ENCODE measurements at places on chromosomes 2 and 18.

DNA sequence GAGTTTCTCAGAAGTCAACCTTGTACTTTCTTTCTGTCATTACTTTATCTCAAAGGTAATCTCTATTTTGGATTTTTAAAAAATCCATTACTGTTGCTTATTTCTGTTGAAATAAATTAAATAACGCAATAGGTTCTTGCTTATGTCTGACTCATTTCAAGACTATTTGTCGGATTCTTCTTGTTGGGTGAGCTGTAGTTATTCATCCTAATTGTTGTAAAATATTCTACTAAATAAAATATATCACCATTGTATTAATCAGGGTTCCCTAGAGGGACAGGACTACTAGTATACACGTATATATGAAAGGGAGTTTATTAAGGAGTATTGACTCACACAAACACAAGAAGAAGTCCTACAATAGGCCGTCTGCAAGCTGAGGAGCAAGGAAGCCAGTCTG, 403.9 kb upstream of the CYRIA start:
- no peak for DNase-seq

GRCh38 chr2:68193787-68194372, 36.2 kb downstream of the PNO1 start:
- no peak for DNase-seq

GRCh38 chr2:225457482-225457881, 58.0 kb downstream of the NYAP2 start:
- no peak for DNase-seq

DNA sequence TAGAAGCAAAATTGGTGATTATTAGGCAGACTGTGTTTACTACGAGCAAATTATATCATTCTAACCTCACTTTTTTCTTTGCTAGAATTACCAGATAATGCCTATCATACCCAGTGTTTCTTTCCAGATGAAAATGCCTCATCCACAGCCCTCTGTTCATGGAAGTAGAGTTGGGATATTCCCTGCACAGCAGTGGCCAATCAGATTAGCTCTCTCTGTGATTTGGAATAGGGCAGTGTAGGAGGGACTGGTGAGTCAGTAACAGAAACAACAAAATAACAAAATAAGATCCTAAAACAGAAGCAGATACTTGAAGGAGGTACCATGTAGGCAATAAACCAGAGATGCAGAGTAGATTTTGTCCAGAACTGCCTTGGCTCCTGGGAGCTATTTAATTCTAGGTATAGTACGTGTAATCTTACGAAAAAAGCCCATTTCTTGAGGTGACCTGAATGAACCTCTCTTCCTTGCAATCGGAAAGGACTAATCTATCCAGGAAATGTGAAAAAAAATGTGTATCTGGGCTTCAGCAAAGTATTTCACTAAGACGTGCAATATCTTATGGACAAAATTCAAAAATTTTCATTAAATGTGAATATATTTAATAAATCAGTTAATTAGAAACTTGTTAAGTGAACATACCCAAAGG, 18.4 kb upstream of the TMEM17 start:
- no peak for DNase-seq

DNA sequence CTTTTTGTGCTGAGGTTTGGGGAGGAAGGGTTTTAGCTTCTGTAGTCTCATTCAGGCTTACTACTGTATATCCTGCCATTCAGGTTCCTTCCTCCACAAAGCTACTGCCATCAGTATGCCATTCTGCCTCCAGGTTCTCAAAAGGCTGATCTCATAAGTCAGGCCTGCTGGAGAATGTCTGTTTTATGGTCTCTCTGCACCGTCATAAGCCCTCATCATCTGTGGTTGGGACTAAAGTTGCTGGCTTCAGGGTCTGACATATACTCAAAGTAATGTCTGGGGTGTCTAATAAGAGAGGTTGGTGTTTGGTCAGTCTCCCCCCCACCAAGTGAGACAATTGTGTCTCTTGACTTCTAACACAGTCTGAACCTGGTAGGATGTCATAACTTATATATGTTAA, 36.2 kb upstream of the CCBE1 start:
- DNase-seq: no peak

- DNase-seq: no peak
Measured at GRCh38 chr2:192298664-192299063, 103.9 kb upstream of the TMEFF2 start.

- no peak for DNase-seq
Measured at GRCh38 chr2:219782737-219783348, 155.4 kb downstream of the SLC4A3 start.

- no peak for DNase-seq
Measured at GRCh38 chr18:79754831-79755351, 42.8 kb upstream of the KCNG2 start.

- DNase-seq: no peak
Measured at GRCh38 chr18:45838302-45839070, 13.0 kb downstream of the SIGLEC15 start.

GRCh38 chr2:53632714-53633113, 134.9 kb upstream of the CHAC2 start:
- DNase-seq: no peak

DNA sequence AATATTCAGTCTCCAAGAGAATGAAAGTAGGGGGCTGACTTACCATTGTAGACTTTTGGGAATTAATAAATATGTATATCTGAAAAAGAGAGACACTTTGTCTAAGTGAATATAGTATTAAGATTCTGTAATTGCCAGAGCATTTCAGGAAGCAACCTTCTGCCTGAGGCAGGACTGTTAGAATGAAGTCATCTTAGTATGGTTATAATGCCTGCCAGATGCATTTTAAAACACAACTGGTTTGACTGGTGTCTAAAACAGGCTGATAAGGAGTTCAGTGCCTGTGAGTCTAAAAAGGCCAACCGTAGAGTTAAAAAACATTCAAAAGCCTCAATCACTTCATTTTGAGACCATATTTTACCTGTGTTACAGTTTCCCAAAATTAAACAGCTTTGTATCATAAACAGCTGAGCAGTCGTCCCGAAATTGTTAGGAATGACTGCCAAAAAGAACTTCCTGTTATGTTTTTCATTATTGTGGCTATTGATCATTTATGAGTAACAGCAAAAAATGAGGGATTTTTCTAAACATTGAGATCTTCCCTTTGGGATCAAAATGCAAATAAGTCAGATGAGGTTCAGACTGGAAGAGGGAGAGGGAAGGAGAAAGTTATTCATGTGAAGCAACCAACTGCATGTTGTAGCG, 443.9 kb downstream of the PID1 start:
- DNase-seq: no peak

GRCh38 chr2:134773759-134774742, 55.3 kb upstream of the TMEM163 start:
- DNase-seq: no peak

- DNase-seq: no peak
Measured at GRCh38 chr2:37201208-37201607, 4.9 kb downstream of the CEBPZOS start.

DNA sequence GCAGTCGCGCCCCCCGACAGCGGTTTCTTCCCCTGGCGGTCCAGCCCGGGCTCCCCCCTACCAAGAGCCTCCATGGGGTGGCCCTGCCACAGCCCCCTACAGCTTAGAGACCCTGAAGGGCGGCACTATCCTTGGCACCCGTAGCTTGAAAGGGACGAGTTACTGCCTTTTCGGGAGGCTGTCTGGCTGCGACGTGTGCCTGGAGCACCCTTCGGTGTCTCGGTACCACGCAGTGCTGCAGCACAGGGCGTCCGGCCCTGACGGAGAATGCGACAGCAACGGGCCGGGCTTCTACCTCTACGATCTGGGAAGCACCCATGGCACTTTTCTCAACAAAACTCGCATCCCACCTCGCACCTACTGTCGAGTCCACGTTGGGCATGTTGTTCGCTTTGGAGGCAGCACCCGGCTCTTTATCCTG, 475 bp downstream of the SLC4A1AP start:
- DNase-seq: no peak

- no peak for DNase-seq
Measured at GRCh38 chr2:135708159-135708558, 33.5 kb upstream of the UBXN4 start.

GRCh38 chr2:207321514-207321913, 155.8 kb upstream of the KLF7 start:
- DNase-seq: no peak

- no peak for DNase-seq
Measured at GRCh38 chr2:150587547-150588505, 100.4 kb upstream of the RND3 start.

DNA sequence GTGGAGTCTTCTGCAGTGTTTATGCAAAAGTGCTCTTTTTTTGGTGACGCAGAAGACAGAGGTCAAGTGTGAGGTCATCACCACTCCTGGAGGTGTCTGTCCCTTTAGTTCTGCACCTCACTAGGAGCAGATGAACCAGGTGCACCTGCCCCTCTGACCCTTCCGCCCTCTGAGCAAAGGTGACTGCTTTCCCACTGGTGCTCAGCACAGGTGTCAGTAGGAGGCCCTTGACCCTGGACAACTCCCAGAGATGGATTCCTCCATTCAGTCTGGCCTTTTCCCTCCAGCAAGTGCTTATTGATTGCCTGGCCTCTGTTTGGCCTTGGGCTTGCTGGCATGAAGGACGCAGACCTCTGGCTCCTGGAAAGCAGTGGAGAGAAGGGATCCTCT, 8.7 kb upstream of the SLC4A3 start:
- no peak for DNase-seq

DNA sequence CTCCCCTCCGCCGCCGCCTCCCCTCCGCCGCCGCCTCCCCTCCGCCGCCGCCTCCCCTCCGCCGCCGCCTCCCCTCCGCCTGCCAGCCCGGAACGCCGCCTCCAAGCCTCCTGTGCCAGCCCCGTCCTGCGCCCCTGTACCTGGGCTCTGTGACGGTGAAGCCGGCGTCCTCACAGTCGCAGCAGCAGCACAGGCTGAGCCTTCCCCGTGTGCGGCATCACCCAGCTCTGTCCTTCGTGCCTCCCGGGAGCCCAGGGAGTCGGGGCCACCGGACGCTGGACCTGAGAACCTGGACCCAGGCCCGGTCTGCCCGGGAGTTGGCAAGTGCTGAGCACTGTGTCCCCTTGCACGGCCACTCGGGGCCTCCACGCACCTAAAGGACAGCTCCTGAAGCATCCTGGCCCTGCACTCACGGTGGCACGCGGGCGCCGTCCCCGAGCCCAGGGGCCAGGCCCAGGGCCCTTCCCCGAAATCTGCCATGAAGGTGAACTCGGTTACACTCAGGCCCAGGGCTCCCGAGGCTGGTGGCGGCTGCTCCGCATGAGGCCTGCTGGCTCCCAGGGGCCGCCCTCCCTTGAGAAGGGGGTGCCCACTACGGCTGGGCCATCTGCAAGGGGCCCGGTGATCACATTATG, 32.9 kb downstream of the RTP5 start:
- DNase-seq: no peak

- no peak for DNase-seq
Measured at GRCh38 chr2:219314804-219315468, 5.7 kb upstream of the PTPRN start.

All from progenitor cell of endocrine pancreas (in vitro differentiated cells).